Omental fat pad (tissue), 4 donors: ENCODE measurements at places on chromosomes 5 and 9.

GRCh38 chr5:35869685-35870277, 13.1 kb downstream of the IL7R start:
- no peak for DNase-seq

DNA sequence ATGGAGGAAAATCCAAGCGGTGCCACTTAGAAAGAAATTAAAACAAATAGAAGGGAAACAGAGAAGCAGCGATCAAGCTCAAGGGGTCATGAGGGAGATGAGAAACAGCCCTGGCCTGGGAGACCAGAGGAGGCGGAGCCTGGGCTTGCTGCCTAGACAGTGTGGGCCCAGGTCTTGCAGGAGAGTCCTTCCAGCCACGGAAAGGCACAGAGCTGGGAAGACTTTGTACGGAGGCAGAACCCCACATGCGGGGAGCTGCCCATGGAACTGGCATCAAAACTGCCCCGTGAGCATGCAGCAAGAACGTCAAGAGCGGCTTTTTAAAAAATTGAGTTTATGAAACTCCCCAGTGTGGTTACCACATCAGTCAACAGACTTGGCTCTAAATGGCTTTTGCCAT, 119.4 kb downstream of the IRX1 start:
- no peak for DNase-seq

GRCh38 chr9:73743826-73744225, 592.2 kb downstream of the ANXA1 start:
- no peak for DNase-seq

DNA sequence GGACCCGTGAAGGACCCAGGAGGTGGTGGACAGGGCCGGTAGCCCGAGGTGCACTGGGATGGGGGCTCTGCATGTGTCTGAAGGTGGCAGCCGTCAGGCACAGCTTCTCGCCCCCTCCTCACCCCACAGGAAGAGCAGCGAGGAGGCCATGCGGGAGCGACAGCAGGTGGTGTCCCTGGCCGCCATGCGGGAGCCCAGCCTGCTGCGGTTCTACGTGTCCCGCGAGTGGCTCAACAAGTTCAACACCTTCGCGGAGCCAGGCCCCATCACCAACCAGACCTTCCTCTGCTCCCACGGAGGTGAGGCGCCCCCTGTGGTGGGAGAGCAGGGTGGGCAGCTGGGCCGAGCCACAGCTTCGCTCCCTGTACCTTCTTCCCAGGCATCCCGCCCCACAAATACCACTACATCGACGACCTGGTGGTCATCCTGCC, 39.9 kb downstream of the USP20 start:
- DNase-seq = no peak

- no peak for DNase-seq
Measured at GRCh38 chr5:126878634-126879033, 101.7 kb downstream of the LMNB1 start.

DNA sequence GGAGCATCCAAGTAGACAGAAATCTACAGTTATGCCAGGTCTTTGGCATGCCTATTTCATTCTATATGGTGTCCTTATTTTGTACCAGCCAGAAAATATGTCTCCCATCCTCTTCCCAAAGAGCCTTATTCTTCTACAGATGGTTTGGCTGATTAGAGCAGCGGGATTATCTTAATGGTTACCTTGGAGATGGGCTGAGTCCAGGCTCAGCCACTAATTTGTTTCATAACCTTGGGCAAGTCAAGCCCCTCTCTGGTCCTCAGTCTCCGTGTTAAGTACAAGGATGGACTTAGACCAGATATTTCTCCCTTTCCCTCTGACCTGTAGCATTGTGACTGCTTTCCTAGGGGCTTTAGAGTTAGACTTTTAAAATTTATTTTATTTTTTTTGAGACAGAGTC, 11.1 kb upstream of the GLE1 start:
- DNase-seq = no peak

DNA sequence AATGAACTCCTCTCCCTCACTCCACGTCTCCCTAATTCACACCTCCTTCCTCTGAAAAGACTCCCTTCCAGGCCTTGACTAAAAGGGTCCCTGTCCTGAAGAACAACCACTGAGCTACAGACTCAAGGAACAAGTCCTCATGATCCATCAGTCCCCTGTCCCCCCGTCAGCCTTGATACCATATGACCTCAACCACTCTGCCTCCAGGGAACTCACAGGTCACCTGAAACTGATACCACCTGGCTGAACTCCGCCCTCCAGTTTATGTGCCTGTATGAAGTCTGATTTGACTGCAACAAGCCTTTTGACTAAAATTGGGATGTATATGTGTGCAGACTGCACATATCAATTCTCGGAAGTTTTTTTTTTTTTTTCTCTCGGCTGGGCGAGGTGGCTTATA, 88.7 kb downstream of the UGCG start:
- DNase-seq = no peak

DNA sequence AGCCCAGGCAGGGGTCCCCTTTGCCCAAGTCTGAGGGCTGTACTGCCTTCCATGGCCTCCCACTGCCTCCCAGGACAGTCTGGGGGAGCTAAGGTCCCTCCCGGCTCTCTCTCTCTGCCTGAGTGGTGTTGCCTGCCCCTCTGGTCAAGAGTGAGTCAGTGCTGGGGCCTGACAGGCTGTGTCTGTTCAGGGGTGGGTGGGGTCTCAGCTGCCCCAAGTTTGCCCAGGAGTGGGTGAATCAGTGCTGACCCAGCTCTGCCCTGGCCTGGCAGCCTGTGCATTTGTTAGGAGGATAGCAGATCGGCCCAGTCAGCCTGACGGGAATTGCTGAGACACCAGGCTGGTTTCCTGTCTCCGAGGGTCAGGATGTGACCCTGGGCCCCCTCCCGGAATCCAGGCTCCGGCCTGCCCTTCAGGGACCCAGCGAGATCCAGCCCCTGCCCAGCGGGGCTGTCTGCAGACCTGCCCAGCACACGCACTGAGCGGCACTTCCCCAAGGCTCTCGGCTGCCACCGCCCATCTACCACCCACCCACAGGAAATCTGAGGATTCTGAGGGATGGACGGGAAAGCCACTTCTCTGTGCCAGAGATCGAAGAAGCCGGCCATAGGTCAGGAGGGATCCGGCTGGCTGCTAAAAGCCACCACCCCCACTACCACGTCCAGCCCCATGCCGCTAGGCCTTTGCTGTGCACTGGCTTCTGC, 15.9 kb downstream of the ENG start:
- DNase-seq = peak; percentile 76

DNA sequence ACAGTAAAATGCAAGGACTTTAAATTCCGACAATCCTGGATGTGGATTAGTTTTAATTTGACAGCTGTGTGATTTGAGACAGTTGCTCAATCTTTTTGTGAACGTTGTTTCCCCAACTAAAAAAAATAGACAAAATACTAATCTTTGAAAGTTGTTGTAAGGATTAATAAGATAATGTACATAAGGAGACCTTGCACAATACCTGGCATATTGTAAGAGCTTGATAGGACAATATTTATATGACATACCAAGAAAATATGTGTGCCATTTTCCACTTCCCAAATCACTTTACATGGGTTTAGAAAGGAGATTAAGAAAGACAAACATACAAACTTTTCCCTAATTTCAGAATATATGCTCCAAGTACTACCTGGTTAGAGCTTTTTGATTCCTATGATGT, 25.3 kb downstream of the ARRDC3 start:
- DNase-seq = no peak

DNA sequence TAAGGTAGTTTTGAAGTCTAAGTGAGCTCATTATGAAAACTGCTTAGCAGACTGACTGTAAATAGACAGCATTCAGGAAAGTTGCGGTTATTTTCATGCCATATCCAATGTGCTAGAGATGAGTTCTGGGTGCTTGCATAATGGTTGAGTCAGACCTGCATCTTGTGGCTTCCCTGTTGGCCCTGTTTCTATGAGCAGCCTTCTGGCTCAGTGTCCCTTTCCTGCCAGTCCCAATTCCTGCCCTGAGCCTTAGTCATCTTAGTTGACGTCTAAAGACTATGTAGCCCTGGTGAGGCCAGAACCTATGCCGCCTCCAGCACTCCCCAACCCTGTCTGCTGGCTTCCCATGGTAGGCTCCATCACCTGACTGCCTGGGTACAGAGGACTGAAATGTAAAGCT, 76.3 kb upstream of the TNFSF8 start:
- no peak for DNase-seq

DNA sequence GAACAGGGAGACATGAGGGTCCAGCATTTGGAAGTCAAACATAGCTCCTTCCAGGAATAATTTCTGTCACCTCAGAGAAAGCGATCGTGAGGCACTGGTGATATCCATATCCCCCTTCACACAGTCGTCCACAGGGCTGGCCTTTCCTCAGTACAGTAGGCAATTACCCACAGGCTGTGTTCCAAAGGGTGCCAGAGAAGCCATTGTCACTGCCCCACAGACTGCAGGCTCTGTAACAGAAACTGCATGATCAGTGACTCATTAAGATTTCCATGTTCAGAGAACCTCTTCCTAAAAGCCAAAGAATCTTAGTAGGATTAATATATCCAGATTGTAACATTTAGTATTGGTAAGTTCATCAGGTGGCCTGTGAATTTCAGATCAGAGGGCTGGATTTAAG, 127.6 kb downstream of the RPS23 start:
- no peak for DNase-seq

DNA sequence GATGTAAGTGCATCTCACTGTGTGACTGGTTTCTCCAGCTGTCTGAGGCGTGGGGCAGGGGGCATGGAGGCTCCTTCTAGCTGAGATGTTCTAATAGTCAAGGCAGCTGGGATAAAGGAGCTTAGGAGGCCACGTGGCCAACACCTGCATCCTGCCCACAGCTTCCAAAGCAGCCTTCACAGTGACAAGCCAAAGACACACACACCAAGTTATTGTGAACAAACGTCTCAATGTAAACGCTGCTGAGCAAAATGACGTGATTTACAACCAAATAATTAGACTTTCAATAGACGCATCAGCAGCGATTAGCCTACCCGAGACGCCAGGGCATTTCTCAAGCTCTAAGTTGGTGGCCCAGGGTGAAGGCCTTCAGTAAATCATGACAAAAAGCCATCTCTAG, 23.2 kb upstream of the SLC25A51 start:
- no peak for DNase-seq

DNA sequence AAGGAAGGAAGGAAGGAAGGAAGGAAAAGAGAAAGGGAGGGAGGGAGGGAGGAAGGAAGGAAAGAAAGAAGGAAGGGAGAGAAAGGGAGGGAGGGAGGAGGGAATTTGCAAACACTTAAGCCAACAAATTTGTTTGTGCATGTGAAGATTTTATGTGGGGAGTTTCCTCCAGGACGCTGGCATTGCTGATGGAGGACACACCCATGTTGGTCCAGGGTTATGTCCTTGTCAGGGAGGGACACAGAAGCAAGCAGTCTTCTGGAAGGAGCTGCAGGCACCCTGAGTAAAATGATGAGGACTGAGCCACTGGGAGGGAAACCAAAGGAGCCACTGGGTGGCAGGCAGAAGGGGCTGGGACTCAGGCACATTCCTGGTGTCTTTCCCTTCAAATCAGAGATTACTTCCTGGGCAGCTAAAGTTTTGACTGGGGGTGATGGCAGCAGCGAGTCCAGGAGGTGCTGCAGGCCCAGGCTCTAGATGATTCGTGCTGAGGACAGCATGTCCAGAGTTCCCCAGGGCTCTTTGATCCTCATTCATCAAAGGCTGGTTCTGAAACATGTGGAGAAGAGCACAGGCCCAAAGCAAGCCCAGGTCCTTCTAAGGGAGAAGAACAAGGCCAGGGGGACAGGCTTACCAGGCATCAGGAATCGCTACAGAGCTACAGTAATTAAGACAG, 109.2 kb downstream of the PAX5 start:
- DNase-seq = no peak

DNA sequence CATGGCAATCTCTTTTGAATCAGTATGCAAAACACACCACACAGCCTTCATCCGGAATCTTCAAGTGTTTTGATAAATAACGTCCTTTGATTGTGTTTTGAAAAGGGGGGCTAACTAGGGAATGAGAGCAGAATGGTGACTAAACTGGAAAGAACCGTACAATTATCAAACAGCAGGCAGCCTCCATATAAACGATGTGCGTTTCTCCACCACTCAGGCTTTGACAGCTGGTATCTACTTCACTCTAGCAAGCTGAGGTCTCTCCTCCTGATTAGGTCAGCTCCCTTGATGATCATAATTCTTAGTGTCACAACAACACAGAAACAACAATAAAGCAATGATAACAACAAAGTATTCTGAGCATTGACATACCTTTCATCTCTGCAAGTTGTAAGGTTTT, 465.9 kb downstream of the TUSC1 start:
- DNase-seq = no peak

DNA sequence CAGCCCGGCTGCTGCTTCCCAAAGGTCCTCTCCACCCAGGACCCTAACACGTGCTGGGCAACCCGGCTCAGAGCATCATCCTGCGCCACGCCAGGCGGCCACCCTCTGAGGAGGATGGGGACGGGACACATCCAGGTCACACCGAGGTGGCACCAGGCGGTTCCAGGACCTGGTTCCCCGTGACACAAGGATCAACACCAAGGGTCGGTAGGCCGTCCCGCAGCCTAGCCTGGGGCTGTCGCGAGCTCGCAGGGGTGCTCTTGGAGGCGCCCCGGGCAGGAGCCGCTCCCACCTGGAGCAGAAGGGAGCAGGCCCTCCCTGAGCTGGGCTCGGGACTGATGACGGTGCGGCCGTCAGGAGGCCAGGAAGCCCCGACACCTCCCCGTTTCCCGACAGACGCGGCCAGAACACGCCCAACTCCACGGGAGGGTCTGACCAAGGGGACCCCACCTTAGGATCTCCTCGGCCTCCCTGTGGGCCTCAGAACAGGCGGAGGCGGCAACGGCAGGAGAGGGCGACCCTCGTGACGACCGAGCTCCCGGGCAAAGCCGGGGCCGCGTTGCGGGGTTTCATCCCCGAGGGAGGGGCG, 6.3 kb downstream of the EXD3 start:
- no peak for DNase-seq

- DNase-seq = no peak
Measured at GRCh38 chr9:4097515-4097914, 202.4 kb downstream of the GLIS3 start.

DNA sequence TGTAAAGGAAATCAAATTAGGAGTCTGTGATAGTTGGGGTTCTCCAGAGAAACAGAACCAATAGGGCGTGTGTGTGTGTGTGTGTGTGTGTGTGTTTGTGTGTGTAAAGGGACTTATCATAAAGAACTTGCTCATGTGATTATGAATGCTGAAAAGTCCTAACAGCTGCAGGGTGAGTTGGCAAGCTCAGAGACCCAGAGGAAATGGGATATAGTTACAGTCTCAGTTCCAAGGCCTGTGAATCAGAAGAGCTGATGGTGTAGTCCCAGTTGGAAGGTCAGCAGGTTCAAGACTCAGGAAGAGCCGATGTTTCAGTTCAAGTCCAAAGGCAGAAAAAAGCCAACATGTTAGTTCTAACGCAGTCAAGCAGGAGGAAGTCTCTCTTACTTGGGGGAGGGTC, 214.2 kb downstream of the ELAVL2 start:
- DNase-seq = no peak

DNA sequence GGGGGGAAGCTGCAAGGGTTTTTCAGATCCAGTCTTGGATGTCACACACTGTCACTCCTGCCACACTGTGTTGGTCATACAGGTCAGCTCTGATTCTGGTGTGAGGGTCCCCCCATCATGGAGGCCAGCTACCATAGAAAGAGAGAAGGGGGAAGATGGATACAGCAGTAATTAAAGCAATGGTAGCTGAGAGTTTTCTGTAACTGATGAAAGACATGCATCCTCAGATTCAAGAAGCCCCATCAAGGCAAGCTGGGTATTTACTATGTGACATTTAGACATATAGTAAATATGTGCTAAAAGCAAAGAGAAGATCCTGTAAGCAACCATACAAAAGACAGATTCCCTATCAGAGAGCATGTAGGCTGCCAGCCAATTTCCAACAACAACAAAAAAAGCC, 110.9 kb upstream of the COL5A1 start:
- DNase-seq = no peak
